Glomerular endothelial cell (primary cell): ENCODE measurements at places on chromosomes 13 and 19.

DNA sequence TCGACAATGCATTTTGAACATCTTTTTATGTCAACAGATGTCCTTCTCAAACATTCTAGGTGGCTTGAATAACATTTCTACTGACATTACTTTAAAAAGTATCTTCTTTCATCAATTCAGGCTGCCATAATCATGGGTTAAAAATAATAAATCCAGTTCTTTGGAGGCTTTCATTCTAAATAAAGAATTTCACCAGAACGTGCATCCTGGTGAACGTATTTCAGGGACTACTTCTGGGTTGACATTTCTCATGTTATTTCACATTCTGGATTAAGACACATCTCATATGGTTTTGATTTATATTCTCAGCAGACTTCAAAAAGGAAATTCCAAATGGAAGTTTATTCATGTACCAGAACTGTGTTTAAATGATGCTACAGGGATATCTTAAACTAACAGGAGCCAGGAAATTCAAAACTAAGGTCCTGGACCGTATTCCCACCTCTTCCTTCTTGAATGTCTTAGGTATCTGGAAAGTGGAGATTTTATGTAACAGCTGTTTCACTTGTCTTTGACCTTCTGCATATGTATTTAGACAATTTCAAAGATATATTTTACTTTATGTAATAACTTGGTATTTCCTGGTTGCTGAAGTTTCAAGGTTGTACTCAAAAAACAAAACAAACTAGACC, 107.2 kb downstream of the STARD13 start:
- no peak for DNase-seq

GRCh38 chr19:33781996-33782395, 14.7 kb upstream of the KCTD15 start:
- DNase-seq = no peak

GRCh38 chr13:110699148-110700145, 6.5 kb downstream of the CARS2 start:
- DNase-seq = no peak

- DNase-seq = no peak
Measured at GRCh38 chr13:38730332-38730731, 43.5 kb downstream of the FREM2 start.
